ENCODE measurements at places on chromosomes 7 and 10.

- peak; percentile 59 for DNase-seq
These were observed 94.1 kb downstream of the PRKAG2 start for GRCh38 chr7:151782598-151783448.

- no peak for DNase-seq
These were observed 311.8 kb upstream of the POM121L12 start for GRCh38 chr7:52723606-52724005.

DNA sequence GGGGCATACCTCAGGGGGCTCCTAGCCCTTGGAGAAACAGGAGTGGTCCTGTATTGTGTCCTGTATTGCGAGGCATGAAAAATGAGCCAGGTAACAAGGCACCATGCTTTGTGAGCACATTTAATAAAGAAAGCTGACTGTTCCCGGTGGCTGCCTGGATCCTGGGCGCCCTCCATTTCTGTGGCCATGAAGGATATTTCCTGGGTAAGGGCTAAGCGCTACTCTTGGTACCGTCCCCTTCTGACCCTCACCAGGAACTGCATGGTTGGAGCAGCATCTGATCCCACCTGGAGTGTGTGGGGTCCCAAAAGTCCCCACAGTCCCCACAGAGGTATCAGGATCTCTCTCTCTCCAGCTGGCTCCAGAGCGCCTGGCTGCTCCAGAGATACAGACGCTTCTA is 139.5 kb downstream of the MAPK8 start:
- DNase-seq: no peak

DNA sequence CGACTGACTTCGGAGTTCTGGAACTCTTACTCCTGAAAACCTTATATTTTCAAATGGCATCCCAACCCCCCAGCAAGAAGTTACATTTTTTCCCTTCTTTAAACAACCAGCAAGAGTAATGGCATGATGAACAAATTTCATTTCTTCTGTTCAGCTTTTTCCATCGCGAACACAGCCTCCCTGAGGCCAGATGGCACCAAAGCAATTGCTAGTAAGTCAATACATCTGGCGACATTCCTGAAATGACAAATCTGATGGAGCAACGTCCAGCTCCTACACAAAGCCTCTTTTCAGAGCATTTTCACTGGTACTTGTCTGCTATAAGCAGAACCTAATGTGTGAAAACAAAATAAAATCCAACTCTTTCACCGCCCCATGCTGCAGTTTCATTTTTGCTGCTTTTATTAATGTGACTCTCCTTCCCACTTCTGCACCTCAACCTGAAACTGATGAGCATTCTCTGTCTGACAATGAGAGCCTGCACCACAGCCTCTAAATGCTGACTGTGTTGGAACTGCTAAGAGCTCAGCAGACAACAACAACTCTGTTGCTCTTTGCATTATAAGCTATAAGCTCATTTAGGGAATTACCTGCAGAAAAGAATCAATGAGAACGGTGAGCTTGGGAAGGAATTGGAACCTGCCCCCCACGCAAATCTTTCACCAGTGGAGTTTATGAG is 229.8 kb downstream of the FGFR2 start:
- DNase-seq: no peak

GRCh38 chr7:95059842-95060313 is 152.5 kb downstream of the PPP1R9A start:
- DNase-seq: no peak

- peak; percentile 60 for DNase-seq
These were observed 125.7 kb downstream of the RGS10 start for GRCh38 chr10:119416855-119417254.

- no peak for DNase-seq
These were observed 181.8 kb upstream of the DGKB start for GRCh38 chr7:15084368-15084767.

DNA sequence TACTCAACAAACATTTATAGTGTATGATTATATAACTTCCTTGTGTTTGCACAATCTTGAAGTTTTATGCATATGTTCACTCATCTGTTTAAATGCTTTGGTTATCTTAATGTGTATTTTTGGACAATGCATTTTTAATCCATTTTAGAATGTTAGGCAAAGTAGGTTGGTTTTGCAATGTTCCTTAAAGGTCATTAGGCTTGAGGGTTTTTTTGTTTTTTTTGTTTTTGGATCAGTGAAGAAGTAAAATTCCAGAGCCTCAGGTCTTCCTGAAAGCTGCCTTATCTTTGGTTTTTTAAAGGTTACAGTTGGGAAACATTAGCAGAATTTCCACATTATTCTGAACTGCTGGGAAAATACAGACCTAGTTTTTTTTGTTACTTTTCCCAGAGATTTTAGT is 12.8 kb downstream of the MDFIC start:
- DNase-seq: no peak

DNA sequence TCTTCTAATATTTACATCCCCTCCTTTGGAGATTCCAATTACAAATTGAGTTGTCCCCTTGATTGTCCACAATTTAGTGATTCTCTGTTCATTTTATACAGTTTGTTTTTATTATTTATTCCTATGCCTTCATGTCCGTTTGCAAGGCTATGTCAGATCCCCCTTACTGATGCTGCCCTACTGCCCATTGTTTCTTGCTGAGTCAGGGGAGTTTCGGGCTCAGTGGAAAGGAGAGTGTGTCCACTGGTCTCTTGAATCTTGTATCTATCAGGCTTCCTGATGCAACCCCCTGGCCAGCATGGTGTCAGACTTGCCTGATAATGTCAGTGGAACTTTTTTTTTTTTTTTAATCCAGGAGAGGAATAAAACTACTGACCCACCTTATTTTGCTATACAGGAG is 384.4 kb downstream of the CDC14C start:
- no peak for DNase-seq

GRCh38 chr7:101241015-101241363 is 3.4 kb upstream of the CLDN15 start:
- no peak for DNase-seq

DNA sequence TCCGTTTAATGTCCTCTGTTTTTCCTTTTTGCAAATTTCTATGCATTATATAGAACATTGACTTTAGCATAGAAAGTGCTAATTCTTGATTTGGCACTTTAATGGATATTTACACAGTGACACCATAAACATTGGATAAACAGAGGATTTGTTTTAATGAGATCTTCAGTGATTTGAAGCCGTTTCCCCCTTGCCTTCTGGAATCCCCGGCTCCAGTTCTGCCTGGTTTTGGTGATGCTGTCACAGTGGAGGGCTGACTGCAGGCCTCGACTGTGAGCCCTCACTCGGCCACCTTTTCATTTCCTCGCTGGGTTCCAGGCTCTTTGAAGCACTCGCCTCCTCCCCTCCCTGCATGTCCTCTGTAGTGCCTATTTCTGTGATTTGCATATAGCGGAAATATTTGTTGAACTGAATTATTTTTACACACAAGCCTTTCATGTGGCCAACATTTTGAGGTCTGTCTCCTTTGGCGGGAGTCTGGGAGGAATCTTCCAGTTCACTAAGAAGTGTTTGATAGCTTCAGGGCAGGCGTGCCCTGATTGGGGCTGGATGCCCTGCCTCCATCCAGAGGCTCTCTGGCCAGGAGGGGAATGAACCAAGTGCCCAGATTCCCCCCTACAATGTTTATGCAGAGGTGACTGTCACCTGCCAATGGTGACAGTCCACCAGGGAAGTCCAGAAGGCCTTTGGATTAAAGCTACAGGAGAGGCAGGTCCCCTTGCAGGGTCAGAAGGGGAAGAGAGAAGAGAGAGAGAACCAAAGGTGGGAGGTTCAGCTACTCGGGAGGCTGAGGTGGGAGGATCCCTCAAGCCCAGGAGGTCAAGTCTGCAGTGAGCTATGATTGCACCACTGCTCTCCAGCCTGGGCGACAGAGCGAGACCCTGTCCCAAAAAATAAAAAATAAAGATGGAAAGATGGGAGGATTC is 67.5 kb downstream of the CUX1 start:
- DNase-seq: no peak

DNA sequence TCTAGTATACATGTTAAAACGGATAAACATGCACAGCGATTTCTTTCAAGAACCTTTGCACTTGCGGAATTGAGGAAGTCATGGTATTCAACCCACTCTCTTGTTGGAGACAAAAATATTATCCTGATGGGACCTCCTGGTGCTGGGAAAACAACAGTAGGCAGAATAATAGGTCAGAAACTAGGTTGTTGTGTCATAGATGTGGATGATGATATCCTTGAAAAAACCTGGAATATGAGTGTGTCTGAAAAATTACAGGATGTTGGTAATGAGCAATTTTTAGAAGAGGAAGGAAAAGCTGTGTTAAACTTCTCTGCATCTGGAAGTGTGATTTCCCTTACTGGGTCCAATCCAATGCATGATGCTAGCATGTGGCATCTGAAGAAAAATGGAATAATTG is 6.9 kb downstream of the THNSL1 start:
- DNase-seq: no peak

GRCh38 chr7:50650057-50650664 is 85.0 kb upstream of the DDC start:
- no peak for DNase-seq

DNA sequence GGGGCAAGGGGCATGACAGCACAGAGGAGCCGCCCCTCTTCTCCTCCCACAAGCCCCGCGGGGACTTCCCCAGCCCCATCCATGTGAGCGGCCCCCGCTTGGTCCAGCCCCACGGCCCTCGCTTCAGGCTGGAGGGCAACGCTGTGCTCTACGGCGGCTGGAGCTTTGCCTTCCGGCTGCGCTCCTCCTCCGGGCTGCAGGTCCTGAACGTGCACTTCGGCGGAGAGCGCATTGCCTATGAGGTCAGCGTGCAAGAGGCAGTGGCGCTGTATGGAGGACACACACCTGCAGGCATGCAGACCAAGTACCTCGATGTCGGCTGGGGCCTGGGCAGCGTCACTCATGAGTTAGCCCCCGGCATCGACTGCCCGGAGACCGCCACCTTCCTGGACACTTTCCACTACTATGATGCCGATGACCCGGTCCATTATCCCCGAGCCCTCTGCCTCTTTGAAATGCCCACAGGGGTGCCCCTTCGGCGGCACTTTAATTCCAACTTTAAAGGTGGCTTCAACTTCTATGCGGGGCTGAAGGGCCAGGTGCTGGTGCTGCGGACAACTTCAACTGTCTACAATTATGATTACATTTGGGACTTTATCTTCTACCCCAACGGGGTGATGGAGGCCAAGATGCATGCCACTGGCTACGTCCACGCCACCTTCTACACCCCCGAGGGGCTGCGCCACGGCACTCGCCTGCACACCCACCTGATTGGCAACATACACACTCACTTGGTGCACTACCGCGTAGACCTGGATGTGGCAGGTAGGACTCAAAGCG is 5.1 kb downstream of the AOC1 start:
- DNase-seq: no peak

DNA sequence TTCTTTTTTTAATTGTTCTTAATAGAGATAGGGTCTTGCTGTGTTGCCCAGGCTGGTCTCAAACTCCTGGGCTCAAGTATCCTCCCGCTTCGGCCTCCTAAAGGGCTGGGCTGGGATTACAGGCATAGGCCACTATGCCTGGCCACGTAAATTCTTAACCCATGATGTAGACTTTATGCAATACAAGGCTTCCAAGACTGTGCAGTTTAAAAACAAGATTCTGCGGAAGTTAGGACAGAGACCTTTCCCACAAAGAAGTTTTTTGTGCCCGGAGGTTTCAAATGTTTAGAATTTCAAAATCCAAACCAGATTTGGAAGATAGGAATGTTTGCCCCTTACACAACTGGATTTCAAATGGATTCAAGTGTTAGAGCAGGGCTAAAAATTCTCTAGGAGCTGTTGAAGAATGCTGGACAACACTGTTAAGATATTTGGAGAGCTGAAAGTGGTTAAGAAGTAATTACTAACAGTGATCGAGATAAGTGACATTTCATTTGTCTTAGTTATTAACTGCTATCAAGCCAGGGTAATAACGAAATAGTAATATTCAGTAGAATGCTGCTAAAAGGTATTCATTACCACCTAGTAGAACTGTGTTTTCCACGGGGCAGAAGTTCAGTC is 7.4 kb downstream of the APBB1IP start:
- no peak for DNase-seq

- no peak for DNase-seq
These were observed 86.5 kb downstream of the TRIL start for GRCh38 chr7:28871631-28872030.

DNA sequence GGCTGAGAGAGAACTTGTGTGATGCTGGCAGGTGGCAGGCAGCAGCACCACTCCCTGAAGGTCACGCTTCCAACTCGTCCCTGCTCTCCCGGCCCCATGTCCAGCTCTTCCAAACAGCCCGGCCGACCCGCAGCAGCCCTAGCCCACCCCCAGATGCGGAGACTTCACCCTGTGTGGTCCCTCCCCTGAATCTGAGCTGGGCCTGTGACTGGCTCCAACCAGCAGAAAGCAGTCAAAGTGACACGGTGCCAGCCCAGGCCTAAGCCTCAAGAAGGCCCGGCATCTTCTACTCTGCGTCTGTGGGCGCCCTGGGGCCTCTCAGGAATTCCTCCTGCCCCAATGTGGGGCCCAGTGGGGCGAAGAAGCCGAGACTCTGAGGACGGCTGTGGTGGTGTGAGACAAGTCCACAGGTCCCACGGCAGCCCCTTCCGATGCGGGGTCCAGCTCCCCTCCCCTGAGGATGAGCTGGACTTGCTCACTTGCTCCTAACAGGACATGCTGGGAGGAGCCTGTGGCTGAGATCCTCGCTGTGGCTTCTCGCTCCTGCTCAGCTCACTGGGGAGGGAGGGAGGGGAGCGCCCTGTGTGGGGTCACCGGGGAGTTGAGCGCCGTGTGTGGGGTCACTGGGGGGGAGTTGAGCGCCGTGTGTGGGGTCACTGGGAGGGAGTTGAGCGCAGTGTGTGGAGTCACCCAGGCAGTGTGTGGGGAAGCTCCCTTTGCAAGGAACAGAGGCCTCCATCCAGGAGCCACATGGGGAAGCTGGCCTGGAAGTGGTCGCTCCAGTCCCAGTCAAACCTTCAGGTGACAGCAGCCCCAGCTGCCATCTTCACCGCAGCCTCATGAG is 9.5 kb downstream of the STK32C start:
- DNase-seq: no peak

DNA sequence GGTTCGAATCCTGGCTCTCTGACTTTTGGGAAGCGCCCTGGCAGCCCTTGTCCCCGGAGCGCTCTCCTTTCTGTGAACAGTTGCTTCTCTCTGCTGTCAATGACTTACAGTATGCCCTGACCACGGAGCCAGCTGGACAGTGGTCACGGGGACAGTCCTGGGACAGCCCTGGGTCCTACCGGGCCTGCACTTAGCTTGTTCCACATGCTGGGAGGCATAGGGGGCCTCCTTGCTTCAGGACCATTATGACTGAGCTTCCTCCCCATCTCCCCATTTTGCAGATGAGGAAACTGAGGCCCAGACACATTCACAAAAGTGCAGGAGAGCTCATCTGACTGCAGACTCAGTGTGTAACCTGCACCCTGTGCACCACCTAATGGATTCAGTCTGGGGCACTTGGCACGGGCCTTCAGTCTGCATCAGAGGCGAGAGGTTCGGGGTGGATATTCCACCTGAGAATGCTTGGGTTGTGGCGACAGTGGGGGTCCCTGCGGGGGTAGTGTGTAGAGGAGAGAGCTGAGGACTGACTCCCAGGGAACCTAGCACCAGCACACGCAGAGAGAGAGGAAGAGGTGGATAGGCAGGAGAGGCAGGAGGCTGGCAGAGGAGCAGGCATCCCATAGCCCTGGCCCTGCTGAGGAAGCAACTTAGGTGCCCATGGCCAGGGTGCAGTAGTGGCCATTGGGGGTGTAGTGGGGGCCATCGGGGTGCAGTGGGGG is 1.6 kb downstream of the DOCK1 start:
- no peak for DNase-seq
